Upper lobe of left lung (tissue), 6 donors: ENCODE measurements at places on chromosomes 7 and 10.
A peak's percentile ranks its signal among the peaks of the same experiment; 100 is the strongest.

DNA sequence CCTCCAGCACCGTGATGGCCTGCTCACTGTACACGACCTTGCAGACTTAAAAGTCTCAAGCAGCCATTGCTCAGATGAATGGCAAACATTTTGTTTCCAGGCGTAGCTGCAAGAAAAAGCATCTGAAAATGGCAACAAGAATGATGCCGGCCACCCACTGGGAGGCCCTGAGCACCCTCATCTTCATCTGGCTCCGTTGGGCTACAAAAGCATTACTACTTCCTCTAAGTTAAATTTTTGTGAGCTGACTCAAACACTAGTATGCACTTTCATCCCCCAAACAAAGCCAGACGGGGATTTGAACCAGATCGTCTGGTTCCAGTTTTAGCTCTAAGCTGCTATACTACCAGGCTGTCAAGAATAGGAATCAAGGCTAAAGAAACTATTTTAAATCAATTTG lies 116.6 kb upstream of the CDK1 start:
- DNase-seq: no peak

DNA sequence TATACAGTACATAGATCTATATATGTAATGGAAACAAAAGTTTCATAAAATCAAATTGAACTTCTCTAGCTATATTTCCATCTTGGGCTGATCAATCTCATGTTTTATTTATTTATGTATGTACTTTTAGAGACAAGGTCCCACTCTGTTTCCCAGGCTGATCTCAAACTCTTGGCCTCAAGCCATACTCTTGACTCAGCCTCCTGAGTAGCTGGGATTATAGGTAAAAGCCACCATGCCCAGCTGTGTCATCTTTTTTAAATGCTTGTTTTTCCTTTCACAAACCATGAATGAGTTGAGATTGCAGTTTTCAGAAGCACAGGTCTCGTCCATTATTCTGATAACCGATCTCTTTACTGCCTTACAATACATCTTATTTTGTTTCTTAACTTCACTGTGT lies 400.9 kb downstream of the KCNMA1 start:
- DNase-seq: no peak

DNA sequence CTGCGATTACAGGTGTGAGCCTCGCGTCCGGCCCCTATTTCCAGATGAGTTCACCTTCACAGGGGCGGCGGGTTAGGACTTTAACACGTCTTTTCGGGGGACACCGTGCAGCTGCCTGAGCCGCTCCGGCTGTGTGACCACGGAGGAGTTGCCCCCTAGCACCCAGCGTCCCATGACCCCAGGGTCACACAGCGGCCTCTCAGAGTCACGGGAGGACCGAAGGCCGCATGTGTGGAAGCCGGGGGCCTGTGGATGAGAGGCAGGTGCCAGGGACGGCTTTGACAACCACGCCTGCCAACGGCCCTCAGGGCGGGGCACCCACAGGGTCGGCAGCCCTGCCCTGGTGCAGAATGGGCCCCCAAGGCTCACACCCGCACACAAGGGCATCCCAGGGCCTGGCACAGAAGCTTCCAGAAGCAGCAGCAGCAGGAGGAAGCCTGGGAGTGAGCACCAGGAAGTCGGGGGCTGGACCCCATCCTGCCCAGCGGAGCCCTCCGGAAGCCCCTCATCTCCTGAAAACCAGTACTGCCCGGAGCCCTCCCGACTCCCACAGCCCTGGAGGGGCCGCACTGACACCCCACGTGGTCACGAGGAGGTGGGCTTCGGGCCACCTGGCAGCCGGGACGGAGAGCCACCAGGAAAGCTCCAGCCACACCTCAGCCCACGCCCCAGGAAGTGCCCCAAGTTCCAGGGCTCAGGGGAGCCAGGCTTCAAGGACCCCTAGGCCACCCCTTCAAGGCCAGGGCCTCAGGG lies 32.7 kb downstream of the ADAP1 start:
- DNase-seq: peak; percentile 77

DNA sequence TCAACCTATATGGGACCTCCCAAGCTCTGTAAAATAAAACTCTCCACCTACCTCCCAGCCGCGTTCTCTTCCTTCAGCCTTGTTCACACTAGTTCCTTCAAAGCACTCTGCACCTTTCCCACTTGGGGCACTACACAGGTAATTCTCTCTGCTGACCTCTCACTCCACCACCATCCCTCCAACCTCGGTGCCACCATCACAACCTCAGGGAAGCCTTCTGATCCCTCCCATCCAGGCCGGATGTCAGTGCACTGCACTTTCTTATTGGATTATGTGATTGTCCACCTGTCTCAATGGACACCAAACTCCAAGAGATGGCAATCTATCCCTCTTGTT lies 7.0 kb downstream of the LARP4B start:
- DNase-seq: no peak

DNA sequence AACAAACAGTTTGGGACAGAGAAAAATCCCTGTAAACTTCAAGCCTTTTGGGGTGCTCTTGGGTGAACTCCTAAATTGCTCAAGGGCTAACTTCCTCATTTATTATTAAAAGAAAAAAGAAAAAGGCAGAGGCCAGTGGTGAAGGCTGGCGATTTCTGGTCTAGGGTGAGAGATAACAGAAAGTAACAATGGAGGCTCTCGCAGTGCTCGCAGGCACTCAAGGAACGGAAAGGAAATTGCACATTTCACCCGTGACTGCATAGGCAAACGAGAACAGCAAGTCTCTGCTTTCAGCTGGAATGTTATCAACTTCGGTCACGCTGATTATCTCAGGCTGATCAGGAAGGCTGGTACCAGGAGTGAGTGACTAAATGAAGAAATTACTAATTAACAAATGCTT lies 70.7 kb downstream of the PRKAG2 start:
- DNase-seq: no peak

- no peak for DNase-seq
Observed at GRCh38 chr7:52233248-52233647, 802.2 kb upstream of the POM121L12 start.

- DNase-seq: no peak
Observed at GRCh38 chr10:128237710-128238109, 111.5 kb upstream of the MKI67 start.

- peak; percentile 39 for DNase-seq
Observed at GRCh38 chr10:114538181-114538906, 119.7 kb downstream of the ABLIM1 start.

DNA sequence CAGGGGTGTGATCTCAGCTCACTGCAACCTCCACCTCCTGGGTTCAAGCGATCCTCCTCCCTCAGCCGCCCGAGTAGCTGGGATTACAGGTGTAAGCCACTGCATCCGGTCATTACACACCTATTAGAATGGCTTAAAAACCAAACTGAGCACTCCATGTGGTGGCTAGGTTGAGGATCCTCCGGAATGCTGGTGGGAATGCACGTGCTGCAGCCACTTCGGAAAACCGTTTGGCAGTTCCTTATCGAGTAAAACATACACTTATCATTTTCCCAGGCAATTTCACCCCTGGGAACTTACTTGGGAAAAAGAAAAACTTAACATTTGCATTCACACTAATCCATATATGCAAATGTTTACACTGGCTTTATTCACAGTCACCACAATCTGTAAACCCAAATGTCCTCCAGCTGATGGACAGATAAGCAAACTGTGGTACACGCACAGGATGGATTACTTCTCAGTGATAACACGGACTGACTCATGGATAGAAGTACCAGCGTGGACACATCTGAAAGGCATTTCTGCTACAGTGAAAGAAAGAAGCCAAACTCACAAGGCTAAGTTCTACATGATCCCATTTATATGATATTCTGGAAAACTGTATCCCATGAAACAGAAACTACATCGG lies 20.4 kb downstream of the RFC2 start:
- no peak for DNase-seq

- DNase-seq: no peak
Observed at GRCh38 chr7:20206104-20206896, 10.9 kb downstream of the MACC1 start.

DNA sequence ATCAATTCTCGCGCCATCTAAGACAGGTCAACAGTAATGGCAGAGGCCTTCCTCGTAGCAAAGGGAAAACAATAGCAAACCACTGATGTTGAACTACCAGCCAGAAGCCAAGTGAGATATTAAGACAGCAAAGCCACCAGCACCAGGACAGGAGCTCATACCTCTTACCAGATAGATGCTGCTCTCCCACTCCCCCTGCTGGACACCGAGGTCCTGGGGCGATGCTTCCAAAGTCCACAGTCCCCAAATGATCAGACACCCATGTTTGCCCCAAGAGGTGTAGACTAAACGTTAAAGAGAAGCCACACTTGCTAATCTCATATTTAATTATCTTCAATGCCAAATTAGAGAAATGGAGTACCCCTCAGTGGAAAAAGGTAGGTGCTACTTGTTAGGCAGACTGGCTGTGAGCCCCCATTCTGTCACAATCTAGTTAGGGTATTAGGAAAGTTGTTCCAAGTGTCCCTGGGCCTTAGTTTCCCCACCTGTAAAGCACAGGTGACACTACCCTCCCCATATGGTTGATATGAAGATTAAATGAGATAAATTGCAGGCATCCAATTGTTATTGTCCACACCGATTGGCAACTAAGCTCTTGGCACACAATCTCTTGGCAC lies 39.9 kb downstream of the TOMM7 start:
- no peak for DNase-seq

GRCh38 chr7:105245398-105246114 lies 143.2 kb downstream of the SRPK2 start:
- DNase-seq: no peak

DNA sequence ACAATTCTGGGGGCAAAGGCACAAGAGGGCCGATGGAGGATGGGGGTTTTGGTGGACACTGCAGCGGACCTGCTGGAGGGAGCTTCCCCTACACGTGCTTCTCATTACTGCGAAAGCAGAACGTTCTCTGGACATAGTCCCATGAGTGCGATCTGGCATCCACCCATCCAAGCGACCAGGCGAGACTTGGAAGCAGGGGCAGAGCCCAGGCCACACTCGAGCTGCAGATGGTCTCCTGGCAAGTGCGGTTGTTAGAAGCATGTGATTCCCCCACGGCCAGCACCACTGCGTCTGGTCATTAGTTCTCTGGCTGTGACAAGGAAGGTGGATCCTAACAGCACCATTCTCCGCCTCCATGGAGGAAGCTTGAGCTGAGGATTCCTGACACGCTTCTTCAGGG lies 118.4 kb upstream of the TCERG1L start:
- DNase-seq: no peak

- no peak for DNase-seq
Observed at GRCh38 chr7:143394777-143395176, 13.6 kb downstream of the ZYX start.

GRCh38 chr7:8249121-8249520 lies 12.8 kb downstream of the ICA1 start:
- no peak for DNase-seq

- DNase-seq: peak; percentile 27
Observed at GRCh38 chr10:28171468-28172222, 131.2 kb downstream of the MPP7 start.

GRCh38 chr10:97318772-97319651 lies at the start of gene FRAT1:
TSS of gene FRAT1 (plus strand) at chr10:97319271. CDS start at chr10:97319454, 183 bp downstream.
- peak; percentile 88 for DNase-seq

GRCh38 chr10:93026072-93026471 lies 34.5 kb upstream of the CYP26C1 start:
- no peak for DNase-seq
